ENCODE measurements at places on chromosomes 6 and 20.

DNA sequence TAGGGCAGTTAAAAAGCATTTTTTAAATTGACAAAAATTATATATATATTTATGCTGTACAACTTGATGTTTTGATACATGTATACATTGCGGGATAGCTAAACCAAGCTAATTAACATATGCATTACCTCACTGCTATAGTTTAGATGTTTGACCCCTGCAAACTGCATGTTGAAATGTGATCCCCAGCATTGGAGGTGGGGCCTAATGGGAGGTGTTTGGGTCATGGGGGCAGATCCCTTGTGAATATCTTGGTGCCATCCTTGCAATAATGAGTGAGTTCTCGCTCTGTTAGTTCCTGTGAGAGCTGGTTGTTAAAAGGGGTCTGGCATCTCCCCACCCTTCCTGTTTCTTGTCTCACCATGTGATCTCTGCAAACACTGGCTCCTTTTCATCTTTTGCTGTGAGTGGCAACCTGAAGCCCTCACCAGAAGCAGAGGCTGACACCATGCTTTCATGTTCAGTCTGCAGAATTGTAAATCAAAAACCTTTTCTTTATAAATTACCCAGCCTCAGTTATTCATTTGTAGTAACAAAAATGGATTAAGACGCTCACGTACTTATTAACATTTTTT, 111.8 kb downstream of the MCHR2 start:
- no peak for DNase-seq

- no peak for DNase-seq
Measured at GRCh38 chr6:31441365-31442267, 38.2 kb downstream of the MICA start.

DNA sequence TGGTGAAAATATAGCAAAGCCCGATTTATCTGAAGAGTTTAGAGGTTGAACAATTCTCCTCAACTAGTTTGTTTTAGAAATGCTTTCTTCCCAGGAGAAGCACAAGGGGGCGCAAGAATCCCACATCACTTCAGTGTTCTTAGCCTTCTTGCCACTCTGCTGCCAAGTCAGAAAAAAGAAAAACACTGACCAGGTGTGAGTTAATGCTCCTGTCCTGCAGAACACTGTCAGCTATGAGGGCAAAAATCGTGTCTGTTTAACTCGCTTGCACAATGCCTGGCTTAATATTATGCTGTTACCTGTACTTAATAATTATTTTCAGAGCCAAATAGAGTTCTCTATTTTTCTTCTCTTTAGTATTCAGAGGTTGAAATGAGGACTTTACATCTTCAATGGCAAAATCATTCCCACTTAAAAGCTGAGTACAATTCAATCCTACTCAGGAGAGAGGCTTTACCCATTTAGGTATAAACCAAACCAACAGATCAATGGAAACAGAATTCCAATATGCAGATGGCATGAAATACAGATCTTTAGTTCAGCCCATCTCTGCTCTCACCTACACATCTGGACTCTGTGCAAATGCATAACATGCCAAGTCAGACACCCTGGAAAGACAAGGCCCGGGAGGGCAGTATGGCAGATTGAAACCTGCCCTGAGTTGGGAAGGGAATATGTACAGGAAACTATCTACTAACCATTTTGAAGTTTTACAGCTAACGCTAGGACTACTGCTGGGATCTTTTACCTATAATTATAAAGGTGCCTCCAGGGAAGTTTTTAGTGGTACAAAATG, 71.4 kb upstream of the TULP1 start:
- DNase-seq: peak; percentile 66

- DNase-seq: no peak
Measured at GRCh38 chr6:34096193-34096592, 49.7 kb downstream of the GRM4 start.

GRCh38 chr6:26206868-26207801, 119.9 kb downstream of the HFE start:
- no peak for DNase-seq

- DNase-seq: no peak
Measured at GRCh38 chr6:73943930-73944652, 248.1 kb downstream of the CD109 start.

DNA sequence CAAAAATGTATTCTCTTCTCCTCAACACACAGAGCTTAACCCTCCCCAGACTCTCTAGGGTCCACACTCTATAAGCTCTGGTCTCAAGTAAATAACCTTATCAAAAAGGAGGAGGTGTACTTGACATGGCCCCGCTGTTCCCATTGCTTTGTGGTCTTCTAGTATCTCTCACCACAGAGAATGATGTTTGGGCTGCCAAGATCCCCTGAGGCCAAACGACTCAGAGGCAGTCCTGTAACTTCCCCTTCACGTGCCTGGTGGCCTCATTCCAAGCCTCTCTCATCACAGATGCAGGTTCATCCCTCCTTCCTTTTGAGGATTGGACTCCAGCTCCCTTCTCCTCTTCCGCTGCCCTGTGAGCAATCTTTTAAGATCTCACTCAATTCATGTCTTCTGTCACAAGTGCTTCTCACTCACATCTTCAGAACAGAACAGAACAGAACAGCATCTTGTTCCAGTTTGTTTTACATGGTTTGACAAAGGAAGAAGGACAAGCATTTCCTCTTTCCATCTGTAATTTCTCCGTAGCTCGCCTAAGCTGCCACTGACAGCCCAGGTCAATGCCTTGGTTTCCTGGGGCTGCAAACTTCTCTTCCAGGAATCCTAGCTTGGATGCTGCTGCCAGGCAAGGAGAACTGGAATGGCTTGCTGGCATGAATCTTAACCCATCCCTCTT, 541.5 kb downstream of the CD83 start:
- no peak for DNase-seq

- DNase-seq: peak; percentile 77
Measured at GRCh38 chr6:75208298-75209183, 2.7 kb upstream of the COL12A1 start.

GRCh38 chr20:34863421-34863965, 9.2 kb downstream of the GGT7 start:
- no peak for DNase-seq

- DNase-seq: no peak
Measured at GRCh38 chr6:47093169-47093568, 51.0 kb upstream of the ADGRF1 start.

DNA sequence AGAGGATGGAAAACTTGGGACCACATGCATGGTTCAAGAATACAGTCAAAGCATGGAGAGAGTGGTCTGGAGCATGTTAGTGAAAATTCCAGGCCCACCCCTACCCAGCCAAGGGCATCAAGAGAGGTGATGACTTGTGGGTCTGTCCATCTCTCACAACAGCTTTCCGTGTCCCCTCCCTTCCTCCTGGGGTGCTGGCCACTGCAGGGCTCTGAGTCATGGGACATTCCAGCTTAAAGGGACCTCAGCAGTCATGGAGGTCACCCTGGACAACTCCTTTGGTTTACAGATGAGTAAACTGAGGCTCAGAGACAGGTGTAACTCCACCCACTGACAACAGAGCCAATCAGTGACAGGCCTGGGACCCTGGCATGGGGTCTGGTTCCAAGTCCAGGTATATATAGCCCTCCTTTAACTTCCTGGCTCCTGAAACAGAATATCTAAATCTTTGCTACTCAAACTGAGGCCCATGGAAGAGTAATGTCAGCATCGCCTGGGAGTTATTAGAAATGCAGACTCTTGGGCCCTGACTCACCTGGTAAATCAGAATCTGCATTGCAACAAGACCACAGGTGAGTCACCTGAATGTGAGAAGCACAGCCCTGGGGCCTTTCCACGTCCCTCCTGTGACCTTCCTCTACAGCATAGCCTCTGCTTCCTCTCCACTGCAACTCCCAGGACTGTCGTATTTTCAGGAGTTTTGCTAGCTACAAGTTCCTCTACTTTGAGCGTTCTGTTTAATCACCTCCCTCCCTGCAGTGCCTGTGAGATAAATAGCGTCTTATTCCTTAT, 170.2 kb downstream of the ZDHHC14 start:
- DNase-seq: no peak

GRCh38 chr6:137370871-137371633, 123.1 kb downstream of the OLIG3 start:
- no peak for DNase-seq

DNA sequence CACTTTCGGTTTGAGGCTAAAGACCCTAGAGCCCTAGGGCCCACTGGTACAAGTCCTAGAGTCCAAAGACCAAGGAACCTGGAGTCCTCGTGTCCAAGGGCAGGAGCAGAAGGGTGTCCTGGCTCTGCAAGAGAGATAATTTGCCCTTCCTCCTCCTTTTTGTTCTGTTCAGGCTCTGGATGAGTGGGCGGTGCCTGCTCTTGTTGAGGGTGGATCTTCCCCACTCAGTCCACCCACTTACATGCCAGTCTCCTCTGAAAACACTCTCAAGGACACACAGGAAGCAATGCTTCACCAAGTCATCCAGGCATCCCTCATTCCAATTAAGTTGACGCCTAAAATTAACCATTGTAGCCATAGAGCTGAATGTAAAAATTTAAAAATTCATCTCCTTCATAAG, 102.1 kb downstream of the UST start:
- DNase-seq: no peak

DNA sequence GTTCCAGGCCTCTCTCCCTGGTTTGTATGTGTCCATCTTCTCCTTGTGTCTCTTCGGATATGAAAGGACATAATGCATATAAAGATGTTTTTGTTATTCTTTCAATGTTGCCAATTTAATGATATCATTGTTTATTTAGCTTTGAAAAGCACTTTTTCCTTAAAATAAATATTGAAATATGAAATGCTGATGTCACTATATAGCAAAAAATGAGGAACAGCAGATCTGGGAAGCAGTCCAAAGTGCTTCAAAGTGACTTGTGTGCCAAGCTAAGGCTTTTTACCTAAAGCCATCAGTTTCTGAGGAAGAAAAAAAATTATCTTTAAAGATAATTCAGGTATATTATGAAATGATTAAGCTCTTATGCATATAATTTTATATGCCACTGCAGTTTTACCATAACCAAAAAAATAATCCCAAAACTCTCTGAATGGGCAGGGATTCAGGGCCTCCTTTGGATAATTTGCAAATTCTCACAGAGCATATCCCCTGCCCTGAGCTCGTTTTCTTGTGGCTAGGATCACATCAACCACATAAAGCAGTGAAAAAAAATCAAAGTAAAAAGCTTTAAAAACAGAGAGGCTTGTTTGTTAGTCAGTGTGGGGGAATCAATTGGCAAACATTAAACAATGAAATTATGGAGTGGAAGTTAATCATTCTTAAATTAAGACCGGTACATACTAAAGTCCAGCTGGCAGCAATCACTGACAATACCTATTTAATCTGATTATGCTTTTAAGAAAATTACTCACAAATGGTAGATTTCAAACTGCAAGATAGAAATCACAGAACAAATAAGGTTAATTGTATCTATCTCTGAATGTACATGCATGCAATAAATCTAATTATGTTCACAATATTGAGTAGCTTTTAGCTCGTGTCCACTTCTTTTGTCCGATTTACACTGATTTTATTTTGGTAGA, 1027.9 kb upstream of the ADGRB3 start:
- DNase-seq: no peak

- no peak for DNase-seq
Measured at GRCh38 chr20:41125530-41126457, 11.5 kb upstream of the PLCG1 start.

GRCh38 chr20:25067102-25067987, 9.4 kb upstream of the ACSS1 start:
- DNase-seq: no peak

DNA sequence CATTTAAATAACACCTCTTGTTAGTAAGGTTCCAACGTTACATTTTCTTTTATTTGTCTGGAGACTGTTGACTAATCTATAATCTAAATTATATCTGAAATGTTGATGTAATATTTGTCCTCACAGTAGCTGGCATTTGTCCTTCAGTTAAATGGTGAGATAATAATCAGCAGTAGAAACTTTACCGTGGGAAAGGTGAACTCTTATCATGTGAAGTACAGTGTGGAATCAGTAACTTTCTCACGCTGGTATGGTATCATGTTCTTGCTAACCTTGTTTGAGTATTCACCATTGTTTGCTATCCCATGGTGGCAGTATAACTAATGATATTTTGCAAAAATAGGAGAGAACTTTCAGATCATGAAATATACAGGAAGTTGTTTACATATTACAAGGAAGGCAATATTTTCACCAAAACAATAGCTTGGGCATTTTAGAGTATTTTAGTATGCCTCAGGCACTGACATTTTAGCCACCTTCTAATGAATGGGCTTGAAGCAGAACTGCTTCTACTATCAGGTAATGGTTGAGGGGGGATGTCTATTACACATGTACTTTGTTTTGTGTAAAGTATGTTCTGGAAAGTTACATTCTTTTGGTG, 4.8 kb downstream of the GMNN start:
- no peak for DNase-seq

DNA sequence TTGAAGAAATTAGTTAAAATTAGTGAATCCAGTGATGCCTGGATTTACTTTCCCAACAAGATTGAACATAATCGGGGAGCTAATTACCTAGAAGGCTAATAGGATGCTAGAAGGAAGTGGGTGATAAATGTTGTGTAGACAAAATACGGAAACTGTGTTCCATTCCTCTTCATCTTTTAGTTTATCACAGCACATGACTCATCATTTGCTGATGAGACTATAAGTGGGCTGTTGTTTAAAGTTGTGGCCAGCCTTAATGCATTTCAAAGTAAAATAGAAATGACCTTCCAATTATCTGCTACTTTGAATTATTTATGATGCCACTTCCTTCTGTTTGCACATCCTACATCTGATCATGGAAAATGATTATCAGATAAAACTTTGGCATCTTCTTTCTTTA, 43.4 kb downstream of the OGFRL1 start:
- DNase-seq: no peak

DNA sequence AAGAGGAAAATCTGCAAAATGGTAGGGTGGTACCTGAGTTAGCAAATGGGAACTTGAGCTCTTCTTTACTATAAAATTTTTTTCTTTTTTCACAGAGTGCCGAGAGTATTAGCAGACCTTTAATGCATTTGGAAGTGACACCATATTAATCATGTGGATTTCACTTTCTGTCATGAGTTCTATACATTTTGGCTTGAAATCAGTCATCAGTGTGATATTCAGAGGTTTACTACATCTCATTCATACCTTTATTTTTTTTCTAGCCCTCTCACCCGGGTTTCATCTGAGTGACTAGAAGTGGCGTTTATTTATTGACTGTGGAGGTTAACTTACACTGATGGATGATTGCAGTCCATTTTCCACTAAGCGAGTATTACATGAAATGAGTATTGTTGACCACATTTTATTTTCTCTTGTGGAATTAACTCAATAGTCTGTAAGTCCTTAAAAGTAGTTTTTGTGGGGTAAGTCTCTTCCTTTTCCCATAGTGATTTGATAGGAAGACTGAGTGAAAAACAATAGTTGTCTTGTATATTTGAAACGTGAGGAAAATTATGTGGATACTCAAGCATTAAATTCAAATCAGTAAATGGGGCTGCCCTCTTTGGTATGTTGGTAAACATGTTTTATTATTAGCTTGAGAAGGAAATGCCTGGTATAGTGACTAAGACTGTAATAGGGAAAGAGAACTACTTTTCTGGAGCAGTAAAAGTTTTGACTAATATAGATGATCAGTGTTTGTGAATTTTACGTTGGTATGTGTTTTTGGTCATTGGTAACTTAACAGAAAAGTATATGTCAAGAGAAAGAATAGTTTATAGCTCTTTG, 55.5 kb downstream of the JARID2 start:
- DNase-seq: no peak

GRCh38 chr6:16157909-16158308, 29.0 kb downstream of the MYLIP start:
- no peak for DNase-seq

Data from stimulated activated CD4-positive, alpha-beta T cell treated with anti-CD3 and anti-CD28 coated beads, TNF-alpha, amount 100 ng/mL, for 24 hours (primary cell).